ENCODE measurements at places on chromosomes 5 and 9.
A peak's percentile ranks its signal among the peaks of the same experiment; 100 is the strongest.

DNA sequence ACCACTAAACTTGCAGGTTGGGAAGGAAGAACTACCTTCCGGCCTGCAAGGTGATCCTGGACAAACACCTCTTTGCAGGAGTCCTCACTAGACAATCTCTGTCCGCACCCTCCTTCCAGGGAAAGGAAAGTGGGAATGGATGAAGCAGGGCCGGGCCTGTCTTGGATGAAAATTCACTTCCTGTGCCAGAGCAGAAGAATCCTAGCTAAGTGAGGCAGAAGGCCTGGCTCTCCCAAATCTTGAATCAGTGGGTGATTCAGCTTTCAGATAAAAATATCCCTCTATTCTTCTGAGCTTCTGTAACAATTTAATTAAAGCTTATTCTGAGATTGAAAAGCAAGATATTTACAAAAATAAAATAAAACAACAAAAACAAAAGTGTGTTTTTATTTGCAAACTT is 281.9 kb upstream of the TLE4 start:
- DNase-seq: no peak

DNA sequence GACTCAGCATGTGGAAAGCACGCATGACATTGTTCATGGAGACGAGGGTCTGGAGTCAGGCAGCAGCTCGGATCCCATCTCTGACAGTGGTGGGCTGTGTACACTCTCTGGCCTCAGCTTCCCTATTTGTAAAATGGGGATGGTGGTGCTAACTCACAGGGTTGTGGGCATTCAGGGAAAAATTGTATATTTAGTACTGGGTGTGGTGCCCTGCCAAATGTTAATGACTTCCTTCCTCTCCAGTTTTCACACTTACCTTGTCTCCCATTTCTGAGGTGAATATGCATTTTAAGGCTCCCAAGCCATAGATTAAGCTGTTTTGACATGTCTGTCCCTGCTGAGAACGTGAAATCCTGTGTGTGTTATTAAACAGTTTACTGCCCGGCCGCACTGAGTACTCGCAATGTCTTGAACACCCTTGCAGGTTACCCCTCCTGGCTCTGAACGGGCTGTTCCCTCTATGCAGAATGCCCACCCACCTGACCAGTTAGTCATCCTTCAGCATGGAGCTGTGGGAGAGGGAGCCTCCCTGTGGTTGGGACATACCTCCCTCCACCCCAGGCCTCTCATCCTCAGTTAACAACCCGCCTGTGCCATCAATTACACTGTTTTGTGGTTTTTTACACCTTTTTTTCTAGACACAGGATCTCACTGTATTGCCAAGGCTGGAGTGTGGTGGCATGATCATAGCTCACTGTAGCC is 25.8 kb downstream of the TJP2 start:
- no peak for DNase-seq

DNA sequence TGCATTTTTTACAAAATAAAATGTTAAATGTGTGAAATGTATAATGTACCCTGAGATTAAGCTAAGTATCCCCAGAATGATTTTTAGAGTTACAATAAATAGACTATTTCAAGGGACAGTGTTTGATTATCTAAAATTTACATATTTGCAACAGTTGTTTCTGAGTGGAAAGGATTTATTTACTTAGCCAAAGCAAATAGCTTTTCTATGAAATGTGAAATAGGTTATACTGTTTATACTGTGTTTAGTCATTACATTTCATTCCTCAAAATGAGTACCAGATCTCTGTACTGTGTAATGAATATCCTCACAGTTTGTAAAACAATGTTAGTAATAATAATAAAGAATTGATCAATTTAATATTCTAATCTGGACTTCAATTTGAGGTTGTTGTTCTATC is 1019.0 kb downstream of the NR2F1-AS1 start:
- no peak for DNase-seq

DNA sequence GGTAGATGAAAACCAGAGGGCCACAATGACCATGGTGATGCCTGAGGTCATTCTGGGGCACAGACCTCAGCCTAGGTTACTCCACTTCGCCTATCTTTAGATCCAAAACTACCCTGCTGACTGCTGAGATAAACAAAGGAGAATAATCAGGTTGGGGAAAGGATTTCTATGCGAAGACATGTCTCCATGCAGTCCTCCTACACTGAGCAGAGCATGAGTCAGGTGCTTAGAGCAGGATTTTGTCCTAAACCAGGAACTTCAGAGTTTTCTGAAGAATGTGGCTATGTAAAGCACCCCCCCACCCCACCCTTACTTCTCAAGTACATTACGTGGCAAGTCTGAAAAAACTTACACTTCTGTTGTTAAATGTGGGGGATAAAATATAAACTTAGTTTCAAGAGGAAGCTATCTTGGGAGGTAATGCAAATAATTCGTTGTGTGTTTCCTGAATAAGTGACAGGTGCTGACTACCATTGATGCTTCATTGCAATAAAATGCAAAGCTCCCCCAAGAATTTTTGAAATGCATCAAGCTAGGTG is 19.4 kb downstream of the PDCD1LG2 start:
- no peak for DNase-seq

DNA sequence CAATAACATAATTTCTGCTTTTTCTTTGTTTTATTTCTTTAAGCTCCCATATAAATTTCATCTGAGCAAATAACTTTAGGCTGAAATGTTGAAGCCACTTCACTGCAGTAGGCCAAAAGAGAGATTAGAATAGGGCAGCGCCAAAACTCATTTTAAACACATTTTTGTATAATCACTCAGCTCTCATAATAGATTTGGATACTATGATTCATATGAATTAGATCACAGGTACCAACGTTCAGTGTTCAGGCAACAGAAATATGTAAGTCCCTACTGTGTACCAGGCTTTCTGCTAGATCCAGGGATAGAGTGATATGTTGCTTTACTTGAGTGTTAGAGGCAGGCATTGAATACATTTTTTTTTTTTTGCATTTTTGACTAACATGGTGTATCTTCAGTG is 370.5 kb downstream of the PTPRD start:
- no peak for DNase-seq

GRCh38 chr5:82620957-82621600 is 342.9 kb upstream of the RPS23 start:
- DNase-seq: no peak

DNA sequence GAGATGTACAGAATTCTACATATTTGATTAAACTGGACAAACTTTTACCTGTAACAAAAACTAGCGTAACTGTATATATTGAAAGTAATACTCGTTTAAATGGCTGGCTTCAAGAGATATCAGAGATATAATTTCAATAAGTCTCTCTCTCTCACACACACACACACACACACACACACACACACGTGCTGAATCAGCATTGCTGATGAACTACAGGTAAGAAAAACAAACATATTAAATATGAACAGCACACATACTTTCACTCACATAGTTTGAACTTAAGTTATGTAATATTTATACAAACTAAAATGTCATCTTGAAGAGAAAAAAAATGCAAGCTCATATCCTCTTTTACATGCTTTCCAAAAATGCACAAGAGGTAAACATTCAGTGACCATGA is 145.4 kb downstream of the BNC2 start:
- no peak for DNase-seq

- no peak for DNase-seq
Observed at GRCh38 chr5:79484731-79485130, 29.2 kb downstream of the HOMER1 start.

DNA sequence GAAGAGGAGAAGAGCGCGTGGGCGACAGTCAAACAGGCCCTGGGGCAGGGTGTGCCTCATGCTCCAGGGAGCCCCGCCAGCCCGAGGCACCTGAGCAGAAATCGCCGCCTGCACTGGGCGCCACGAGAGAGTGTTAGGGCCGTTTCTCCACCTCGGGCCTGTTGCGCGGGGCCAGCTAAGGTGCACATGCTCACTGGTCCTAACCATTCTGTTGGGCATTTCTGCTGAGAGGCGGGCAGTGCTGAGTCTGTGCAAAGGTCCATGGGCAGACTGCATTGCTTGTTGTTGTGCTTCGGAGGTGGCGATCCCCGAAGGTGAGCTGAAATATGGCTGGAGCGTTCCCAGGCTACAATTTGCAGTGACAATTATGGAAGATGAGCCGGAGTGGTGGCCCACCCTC is 367.8 kb upstream of the SPATA31A5 start:
- DNase-seq: no peak

- DNase-seq: no peak
Observed at GRCh38 chr5:173785400-173785799, 102.7 kb upstream of the CPEB4 start.

DNA sequence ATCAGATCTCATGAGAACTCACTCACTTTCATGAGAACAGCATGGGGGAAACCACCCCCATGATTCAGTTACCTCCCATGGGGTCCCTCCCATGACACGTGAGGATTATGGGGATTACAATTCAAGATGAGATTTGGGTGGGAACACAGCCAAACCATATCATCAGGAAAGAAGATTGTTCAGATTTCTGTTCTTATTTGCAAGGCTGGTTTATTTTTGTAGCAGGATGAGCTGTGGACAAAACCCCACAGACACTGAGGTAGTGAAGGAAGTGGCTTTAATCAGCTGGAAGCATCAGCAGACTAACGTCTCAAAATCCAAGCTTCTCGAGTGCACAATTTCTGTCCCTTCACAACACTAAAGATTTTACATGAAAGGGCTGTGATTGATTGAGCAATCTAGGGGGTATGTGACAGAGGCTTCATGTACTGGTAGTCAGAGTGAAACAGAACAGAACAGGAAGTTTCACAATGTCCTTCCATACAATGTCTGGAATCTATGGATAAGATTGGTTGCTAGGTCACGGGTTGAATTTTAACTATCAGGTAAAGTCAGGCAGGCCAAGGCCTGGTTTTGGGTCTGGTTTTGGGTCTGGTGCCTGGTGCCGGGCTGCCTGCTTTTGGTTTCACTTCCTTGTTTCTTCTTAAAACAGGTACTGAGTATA is 91.3 kb upstream of the ZNF366 start:
- DNase-seq: peak; percentile 94

DNA sequence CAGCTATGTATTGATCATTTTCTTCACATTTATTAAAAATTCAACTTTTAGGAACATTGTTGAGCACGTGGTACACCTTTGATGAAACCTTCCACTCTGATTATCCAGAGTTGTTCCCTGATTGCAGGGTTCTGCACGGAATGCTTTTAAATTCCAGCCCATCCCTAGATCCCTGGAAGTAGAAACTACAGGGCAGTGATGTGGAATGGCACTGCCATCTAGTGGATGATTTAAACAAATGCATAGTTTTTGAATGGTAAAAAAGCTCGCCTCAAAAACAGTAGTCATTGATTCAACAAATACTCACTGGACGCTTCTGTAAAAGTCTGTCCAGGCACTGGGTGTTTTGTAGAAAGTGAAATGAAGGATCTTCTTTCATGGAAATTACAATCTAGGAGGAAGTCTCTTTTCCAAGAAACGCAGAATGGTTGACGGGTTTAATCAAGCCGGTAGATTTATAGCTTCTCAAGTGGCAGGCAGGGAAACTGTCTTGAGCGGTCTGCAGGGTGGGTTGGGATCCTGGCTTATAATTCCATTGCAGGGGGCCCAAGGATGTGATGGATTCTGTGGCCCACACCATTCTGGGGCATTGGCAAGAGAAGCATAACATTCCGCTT is 118.4 kb downstream of the ARHGAP26 start:
- DNase-seq: peak; percentile 67

GRCh38 chr5:152331718-152332117 is 73.4 kb downstream of the NMUR2 start:
- DNase-seq: no peak

DNA sequence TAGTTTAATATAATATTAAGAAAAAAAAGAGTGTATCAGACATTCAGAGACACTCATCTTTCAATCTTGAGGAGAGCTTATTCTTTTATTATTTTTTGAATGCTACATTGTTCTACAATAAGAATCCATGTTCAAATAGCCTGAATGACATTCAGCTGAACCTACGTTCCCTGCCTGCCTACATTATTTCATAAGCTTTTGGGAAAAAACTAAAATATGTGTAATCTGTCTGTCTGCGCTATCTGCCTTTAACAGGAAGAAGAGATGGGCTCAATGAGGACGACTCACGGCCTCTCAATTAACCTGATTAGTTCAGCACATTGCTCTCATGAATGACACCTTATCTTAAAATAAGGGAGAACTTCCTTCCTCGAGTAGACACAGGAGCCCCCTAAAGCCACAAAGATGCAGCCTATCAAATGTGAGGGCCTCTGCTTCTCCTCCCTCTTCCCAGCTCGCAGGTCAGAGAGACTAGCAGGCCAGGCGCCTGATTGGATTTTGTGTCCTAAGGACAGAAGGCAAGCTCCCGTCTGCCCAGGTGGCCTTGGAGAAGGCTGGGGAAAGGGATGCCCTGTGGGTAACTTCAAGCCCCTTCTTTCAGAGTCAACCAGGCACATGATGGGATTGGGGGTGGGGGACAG is 37.8 kb downstream of the EBF1 start:
- no peak for DNase-seq

DNA sequence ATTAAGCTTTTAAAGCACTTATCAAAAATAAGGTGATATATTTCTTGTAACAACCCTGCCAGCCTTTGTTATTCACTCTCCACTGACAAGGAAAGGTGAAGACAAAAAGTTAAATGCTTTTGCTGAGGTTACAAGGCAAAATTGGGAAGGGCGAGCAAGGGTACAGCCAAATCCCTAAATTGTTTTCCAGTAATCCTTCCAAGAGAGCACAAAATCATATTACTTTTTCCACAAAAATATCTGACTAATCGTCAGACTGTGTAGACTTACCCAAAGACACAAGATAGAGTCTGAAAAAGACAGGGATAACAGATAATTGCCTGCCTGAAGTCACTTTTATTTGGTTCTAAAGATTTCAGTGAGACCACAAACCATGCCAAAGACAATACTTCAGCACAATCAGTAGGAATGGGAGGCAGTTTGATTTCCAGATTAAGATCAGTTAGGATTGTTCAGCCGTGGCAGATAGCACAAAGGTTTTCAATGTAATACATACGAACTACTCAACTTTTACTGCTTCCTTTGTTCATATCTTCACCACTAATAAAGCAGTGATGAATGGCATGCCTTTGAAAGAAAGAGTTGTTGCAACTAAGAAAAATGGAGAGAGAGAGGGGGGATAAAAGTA is 383.8 kb upstream of the TUSC1 start:
- DNase-seq: no peak

DNA sequence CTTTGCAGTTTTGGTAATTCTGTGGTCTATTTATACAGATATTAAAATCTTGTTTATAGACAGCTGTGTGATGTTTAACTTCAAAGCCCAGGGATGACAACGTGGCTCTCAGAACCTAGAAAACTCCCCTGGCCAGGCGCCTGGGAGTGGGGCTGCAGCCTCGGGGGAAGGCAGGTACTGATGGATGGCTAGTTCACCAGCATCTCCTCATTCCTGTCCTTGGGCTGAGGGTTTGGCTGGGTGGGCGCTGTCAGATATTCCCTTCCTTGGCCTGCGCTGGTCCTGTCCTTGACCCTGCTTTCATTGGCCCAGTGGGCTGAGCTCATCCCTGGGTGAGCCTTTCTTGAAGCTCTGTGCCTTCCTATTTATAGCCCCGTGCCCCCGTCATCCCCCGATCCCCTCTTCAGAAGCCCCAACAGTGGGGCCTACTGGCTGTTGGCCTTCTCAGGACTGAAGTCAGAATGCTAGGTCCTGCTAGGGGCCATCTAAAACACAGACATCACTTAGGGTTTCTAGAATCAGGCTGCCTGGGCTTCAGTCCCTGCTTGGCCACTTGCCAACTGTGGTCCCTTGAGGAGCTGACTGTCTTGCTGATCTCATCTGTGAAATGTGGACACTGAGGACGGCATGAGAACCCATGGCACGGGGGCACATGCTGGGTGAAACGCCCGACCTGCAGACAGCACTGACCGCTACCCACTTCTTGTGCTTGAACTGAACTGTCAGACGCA is 20.9 kb downstream of the SH3GLB2 start:
- DNase-seq: peak; percentile 25

Measured in fibroblast of skin of scalp (primary cell).